T-cell (primary cell): ENCODE measurements at places on chromosomes 1 and 21. TPM values are rescaled to one million over a fixed set of nuclear protein-coding genes. Genes with fewer than 3 reads are reported as not detected.

DNA sequence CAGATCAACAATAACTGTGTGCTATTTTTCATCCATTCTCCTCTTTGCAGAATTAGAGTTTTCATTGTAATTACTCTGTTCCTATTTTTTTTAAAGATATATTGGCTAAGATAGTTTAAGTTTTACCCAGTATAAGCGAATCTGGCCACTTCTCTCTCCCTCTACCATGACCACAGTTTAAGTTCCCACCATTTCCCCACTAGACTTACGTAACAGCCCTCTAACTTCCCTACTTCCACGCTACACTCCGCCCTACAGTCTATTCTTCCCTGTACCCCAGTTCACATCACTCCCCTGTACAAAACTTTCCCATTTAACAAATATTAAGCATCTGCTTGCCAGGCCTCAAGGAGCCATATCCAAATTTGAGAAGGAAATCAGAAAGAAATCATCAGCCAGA lies 16.5 kb downstream of the CTSK start:
- no peak for DNase-seq

DNA sequence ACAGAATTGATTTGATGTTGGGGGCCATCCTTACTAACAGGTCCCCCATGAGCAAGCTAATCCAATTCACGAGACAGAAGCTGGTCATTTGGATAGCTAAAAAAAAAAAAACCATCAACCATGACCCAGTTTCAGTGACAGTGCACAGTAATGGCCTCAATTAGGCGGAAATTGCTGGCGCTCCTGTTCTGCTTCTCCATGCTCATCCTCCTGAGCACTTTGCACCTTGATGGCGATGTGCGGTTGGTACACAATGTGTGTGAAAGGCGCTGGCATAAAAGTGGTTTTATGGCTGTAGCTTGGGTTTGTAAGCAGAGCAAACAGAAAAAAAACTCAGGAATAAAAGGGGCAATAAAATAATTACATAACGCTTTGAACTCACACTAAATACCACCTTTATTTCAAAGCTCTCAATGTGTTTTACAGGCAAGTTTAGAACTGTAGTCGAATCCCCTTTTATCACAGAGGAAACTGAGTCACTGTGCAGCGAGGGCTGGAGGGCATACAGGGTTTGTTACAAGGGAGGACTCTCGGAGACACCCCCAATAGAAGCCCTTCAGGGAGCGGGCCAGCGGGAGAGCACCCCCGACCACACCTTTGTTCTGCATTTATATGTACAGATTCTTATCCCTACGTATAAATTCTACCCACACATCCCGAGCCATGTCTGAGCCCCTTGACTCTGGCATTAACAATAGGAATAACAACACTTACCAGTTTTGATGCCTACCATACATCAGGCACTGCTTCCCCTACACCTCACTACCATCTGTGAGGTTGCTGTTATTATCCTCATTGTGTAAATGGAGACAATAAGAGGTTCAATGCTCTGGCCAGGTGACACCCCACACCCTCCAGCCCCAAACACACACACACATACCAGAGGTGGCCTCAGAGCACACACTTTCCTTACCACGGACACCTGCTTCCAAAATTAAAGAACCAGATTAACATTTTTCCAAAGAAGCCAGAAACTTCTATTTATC lies 213.5 kb upstream of the IRF2BP2 start:
- DNase-seq: no peak

DNA sequence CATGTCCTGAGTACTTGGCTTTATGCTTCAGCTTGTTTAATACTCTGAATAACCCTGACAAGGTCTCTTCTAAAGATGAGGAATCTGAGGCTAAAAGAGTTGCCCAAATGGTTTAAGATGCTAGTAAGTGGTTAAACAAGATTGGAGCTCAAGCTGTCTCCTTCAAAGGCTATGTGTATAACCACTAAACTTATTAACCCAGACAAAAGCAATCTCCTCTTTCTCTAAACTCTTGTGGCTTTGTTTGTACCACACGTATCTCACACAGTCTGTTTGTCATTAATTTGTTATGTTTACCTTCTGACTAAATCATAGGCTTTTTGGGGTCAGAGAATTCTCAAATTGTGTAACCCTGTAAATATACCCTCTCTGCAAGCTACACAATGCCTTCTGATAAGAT lies 89.9 kb downstream of the HMCN1 start:
- DNase-seq: no peak

- DNase-seq: no peak
These were observed 85.9 kb upstream of the GADD45A start for GRCh38 chr1:67599085-67599484.

GRCh38 chr1:67434491-67434890 lies 4.3 kb upstream of the SERBP1 start:
- DNase-seq: no peak

Gene PTGER3
- total RNA-seq: not detected

DNA sequence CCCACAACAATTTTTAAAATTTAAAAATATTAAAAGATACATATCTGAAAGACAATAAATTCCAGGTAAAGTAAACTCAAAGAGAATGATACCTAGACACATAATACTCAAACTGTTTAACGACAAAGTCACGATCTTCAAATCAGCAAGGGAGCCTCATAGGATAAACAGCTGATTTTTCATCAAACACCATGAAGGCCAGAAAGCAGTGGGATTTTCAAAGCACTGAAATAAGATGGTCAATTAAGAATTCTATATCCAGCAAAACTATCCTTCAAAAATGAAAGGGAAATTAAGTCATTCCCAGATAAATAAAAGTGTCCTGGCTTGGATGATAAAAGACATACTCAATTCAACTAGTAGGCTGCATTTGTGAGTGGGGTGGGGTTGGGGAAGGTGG lies 100.5 kb downstream of the TIAM1 start:
- DNase-seq: no peak

Gene SPRR4
- not detected for total RNA-seq

DNA sequence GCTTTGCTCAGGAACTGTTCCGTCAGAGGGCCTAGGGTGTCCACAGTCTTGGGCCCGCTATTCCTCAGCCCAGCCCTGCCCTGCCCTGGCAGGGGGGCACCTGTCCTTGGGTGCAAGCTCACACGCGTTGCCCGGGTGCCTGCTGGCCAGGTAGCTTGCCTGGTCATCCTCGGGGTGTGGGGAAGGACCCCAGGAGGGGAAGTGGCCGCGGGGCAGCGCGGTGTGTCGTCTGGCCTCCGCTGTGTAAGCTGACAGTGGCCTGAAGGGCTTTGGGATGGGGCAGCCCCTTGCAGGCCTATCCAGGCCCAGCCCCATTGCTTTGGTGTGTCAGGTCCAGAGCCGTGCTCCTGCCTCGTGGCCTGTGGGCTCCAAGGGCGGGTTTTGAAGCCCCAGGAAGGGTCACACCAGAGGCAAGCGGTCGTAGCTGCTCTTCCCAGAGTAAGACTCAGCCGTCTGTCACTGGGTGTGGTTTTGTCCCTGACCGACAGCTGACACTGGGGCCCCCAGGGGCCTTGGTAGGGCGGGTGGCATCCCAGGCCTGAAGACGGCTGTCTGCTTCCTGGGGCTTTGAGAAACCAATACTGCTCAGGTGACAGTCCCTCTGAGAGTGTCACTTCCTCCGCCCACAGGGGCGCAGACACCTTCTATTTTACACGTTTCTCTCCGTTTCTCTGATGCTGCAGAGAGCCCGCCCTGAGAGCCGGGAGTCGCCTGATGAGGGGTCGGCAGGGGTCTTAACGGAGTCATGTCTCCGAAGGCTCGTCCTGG lies 72.1 kb downstream of the SKI start:
- DNase-seq: peak; percentile 75

Gene TCHH
- total RNA-seq: not detected

Gene ANGPTL3
- not detected for total RNA-seq

- no peak for DNase-seq
These were observed 235.2 kb downstream of the RPS6KC1 start for GRCh38 chr1:213286235-213286634.

- DNase-seq: no peak
These were observed 397.5 kb upstream of the PLXNA2 start for GRCh38 chr1:208641579-208642280.
